Peyer's patch (tissue), 4 donors: ENCODE measurements at places on chromosomes 5 and 9. TPM values are rescaled to one million over a fixed set of nuclear protein-coding genes. Genes with fewer than 3 reads are reported as not detected.

The OLFM1 gene
- 4.0 TPM for total RNA-seq

The KCNV2 gene
- not detected for total RNA-seq

The MARCOL gene
- not detected for total RNA-seq

The ABLIM3 gene
- total RNA-seq: 5.3 TPM

The DMRT3 gene
- total RNA-seq: not detected

The SYNPO gene
- 88.3 TPM for total RNA-seq

The FAM153A gene
- 3.3 TPM for total RNA-seq

The IL31RA gene
- total RNA-seq: not detected
